ENCODE measurements at places on chromosomes 13 and 19.

DNA sequence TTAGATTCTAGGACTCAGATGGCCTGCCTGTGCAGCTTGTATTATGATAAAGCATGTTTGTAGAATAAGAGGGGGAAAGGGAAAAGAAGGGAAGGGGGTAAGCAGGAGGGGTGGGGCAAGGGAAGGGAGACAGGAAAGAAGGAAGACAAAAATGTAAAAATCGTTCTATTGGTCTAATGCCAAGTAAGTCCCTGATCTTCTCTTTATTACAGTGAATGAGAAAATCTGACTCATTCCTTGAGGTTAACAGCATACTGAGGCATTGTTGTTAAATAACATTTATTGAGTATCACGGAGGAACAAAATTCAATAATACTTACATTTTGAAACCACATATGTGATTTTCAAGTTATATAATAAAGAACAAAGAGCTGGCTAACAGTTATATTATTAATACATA lies 1534.7 kb downstream of the OLFM4 start:
- DNase-seq = no peak

DNA sequence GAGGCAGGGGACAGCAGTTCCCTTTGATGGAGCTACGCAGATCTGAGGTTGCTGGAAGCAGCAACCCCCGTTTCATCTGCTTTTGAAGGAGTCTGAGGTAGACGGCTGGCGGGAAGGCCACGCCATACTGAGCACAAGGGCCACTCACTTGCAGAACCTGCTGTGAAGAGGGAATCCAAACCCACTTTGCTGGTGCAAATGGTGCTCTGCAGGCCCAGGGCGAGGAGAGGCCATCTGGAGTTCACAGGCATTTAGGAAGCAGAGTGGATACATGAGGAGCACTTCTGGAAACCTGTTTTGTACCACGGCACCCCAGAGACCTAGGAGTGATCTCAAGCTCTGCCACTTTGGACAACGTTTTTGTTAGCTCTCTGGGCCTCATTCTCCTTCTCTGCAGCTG lies 227.8 kb downstream of the UQCRFS1 start:
- DNase-seq = no peak

GRCh38 chr19:50720921-50721381 lies 1.3 kb upstream of the SHANK1 start:
- no peak for DNase-seq

DNA sequence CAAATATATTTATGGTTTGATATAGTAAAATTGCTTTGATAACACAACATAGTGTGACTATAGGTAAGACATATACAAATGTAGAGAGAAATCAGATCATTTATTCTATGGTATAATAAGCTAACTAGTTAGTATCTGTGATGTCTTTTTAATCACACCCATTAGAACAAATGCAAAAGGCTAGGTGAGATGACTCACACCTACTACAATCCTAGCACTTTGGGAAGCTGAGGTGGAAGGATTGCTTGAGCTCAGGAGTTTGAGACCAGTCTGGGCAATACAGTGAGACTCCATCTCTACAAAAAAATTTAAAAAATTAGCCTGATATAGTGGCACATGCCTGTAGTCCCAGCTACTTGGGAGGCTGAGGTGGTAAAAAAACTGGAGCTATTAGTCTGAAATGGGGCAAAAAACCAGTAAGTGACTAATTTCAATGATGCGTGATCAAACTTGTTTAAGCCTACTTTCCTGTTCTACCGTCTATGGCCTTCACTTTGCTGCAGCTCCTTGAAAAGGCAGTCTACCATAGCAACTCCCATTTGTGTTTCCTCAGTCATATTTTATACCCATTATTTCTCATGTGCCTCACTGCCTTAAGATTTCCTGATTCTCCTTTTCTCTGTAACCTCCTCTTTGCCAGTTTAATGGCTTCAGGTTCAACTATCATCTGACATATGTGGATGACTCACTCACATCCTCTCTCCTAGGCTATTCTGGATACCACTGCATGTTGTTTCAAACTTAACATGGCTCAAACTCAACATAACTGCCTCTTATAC lies 12.5 kb downstream of the ALG5 start:
- DNase-seq = no peak

GRCh38 chr13:113489171-113489548 lies 1.4 kb downstream of the DCUN1D2 start:
- DNase-seq = no peak

GRCh38 chr19:42547929-42548328 lies 19.6 kb upstream of the CEACAM1 start:
- no peak for DNase-seq

- no peak for DNase-seq
Measured at GRCh38 chr13:34879851-34880250, 62.2 kb upstream of the NBEA start.

GRCh38 chr13:110277357-110277975 lies 29.5 kb downstream of the COL4A1 start:
- DNase-seq = no peak

- no peak for DNase-seq
Measured at GRCh38 chr19:42052241-42052863, 17.7 kb downstream of the GRIK5 start.

DNA sequence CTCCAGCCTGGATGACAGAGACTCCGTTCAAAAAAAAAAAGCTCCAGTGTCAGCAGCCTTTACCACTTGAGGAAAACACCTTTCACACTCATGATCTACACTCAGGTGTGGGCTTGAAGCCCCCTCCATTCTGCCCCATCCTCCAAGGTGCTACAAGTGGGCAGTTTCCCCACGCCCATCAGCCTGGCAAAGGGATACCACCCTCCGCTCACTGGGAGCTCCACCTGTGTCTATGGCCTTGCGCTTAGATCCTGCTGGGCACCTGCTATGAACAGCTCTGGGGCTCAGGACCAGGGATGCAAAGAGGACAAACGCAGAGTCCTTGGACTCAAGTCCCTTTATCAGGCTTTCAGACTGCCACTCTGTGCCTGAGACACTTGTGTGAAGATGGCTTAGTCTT lies 127.8 kb downstream of the CRYL1 start:
- DNase-seq = no peak

DNA sequence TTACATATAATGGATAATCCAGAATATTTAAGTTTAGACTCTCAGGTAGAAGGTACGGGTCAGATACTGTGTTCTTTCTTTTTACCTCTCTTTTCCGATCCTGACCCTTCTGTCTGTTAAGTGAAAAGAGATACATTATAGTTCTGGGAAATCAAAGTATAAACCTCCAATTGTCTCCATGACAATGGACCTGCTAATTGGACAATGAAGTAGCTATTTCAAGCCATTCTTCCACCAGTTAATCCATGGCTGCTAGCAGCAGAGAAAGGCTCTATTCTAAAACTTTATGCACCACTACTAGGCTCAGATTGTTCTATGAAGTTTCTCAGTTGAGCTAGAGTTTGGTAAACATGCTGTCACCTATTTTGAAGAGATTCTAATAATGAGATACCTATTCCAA lies 8.3 kb upstream of the NBEA start:
- DNase-seq = no peak

GRCh38 chr13:37486171-37486681 lies 112.3 kb downstream of the POSTN start:
- DNase-seq = no peak

DNA sequence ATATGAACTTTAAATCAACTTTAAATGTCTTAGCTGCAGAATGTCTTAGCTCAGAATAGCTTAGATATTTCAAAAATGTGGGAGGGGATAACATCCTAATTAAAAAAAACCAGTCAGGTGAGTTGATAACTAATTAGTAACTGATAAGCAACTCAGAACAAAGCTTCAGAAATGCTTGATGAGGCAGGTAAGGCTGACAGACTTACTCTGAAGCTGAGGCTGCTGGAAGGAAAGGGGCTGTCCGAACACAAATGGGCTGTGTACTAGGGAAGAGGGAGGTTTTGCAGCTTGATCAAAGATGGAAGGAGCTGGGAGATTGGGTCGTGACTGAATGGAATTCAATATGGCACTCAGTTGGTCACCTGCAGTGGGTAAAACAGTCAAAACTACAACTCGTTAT lies 91.2 kb upstream of the FBXL3 start:
- no peak for DNase-seq

GRCh38 chr19:10193790-10194499 lies 808 bp downstream of the DNMT1 start:
- DNase-seq = peak; percentile 33

DNA sequence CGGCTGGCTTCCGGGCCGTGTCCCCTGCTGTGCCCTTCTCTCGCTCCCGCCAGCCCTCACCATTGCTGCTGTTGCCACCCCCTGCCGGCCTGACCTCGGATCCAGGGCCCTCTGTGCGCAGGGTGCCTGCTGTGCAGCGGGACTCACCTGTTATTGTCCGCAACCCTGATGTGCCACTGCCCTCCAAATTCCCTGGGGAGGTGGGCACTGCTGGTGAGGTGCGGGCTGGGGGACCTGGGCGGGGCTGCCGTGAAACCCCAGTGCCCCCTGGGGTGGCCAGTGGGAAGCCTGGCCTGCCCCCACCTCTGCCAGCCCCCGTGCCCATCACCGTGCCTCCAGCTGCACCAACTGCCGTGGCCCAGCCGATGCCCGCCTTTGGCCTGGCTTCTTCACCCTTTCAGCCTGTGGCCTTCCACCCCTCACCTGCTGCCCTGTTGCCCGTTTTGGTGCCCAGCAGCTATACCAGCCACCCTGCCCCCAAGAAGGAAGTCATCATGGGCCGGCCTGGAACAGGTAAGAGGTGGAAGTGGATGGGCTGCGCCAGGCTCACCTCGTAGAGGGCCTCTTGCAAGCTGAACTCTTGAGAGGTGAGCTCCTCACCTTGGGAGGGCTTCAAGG lies 5.1 kb downstream of the CIC start:
- no peak for DNase-seq

DNA sequence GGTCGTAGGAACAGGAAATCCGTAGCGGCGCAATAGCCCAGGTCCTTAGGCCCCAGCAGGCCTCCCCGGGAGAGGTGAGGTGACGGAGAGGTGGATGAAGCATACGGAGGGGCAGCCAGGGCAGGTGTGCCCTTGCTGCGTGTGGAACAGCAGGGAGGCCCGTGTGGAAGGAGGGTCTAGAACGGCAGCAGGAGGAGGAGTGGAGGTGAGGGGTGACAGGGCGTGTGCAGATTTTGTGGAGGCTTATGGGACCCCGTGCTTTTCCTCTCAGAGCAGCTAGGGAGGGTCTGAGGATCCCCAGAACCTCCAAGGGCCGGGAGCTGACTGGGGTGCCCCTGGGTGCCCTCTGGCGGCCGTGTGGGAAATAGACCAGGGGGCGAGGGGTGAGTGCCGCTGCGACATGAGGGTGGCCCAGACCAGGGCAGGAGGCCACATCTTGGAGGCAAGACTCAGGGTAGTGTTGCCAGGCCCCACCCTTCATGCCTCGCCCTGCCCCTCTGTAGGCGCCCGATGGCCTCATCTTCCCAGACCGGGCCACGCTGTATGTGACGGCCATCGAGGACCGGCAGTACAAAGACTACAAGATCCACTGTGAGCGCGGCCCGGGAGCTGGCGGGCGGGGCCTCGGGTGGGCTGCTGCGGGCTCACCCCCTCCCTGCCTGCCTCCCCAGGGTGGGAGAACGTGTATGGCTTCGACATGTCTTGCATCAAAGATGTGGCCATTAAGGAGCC lies 5.0 kb upstream of the ADM5 start:
- DNase-seq = no peak

GRCh38 chr13:73593199-73593765 lies 534.5 kb downstream of the KLF5 start:
- no peak for DNase-seq

DNA sequence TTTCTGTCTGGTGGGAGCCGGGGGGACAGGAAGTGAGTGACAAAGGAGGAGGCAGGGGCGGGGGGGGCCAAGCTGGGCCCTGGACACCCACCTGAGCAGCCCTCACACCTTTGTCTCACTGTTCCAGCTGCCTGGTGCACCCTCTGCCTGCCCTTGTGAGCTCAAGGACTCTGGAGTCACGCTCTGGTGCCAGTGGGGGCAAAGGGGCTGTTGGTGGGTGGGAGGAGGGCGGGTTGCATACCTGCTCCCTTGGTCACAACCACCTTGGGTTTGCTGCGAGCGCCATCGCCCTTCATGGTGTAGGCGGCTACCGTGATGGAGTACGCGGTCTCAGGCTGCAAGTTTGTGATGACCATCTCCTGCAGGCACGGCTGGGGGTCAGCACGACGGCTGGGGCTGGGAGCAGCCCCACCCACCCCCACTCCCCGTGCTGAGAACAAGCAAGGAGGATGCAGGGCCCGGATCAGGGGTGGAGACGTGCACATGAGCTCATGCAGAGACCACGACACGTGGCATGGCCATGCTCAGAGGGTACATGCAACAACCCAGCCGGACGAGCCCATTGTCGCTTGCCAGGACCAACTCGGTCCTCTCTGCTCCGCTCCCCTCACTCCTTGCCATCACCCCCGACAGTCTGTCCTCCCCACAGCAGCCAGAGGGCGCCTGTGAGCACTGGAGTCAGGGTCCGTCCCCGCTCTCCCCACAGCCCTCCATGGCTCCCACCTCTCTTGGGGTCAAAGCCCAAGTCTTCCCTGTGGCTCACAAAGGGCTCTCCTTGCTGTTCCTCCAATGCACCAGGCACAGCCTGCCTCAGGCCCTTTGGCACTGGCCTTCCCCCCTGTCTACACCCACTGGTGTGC lies 114.9 kb downstream of the PTPRS start:
- no peak for DNase-seq

GRCh38 chr19:30428092-30428680 lies 56.0 kb downstream of the ZNF536 start:
- no peak for DNase-seq

DNA sequence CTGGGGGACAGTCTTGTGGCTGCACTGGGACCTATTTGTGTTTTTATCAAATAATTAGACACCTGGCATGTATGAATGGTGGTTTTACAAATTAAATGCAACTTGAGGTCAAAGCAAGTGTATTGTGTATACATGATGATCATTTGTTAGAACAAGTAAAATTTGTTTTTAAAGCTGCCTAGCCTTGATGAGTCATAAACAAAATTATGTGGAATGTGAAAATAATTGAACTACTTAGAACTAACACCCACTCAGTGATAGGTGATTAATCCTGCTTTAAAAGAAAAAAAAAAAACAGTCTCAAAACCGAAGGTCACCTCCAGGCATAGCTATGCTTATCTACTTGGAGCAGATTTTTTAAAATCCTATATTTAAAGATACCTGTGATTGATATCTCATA lies 770.3 kb upstream of the SLITRK5 start:
- no peak for DNase-seq

GRCh38 chr13:37701306-37701705 lies 102.7 kb upstream of the POSTN start:
- no peak for DNase-seq

DNA sequence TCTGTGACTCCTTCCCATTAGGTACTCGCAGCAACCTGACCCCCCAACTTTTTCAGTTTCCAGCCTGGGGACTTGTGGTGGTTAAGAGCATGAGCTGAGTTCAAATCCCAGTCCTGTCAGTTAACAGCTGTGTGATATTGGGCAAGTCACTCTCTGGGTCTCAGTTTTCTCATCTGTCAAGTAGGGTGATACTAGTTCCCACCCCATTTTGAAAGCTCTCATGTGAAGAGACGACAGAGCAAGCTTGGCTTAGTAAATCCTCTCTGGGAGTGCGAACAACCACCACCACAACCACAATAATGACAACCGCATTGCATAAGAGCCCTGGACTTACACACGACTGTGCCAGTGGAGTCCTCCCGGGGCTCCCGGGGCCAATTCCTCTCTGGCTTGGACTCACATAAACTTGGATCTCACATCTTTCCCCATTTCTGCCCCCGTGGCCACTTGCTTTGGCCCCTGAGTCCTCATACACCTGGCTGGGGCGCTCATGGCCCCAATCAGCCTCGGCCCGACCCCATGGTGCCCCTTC lies 454 bp downstream of the BLVRB start:
- DNase-seq = no peak

- DNase-seq = no peak
Measured at GRCh38 chr19:1450735-1451731, 1.1 kb downstream of the APC2 start.

Measured in stimulated activated CD4-positive, alpha-beta T cell treated with anti-CD3 and anti-CD28 coated beads, Interleukin-15, amount 100 ng/mL, for 48 hours (primary cell).